ENCODE measurements at places on chromosomes 1 and 21. TPM values are rescaled to one million over a fixed set of nuclear protein-coding genes. Genes with fewer than 3 reads are reported as not detected.

CACNA1E gene
- total RNA-seq = 0.01 TPM

AGT gene
- total RNA-seq = 0.14 TPM

LGR6 gene
- total RNA-seq = 0.40 TPM

OR2L3 gene
- total RNA-seq = not detected

PIGR gene
- not detected for total RNA-seq

CACNA1S gene
- 0.01 TPM for total RNA-seq

NAV1 gene
- 16.4 TPM for total RNA-seq

C1orf141 gene
- not detected for total RNA-seq

SH2D1B gene
- total RNA-seq = 0.15 TPM

CA14 gene
- total RNA-seq = not detected

MIXL1 gene
- total RNA-seq = not detected

FCN3 gene
- total RNA-seq = not detected

ZFP69 gene
- not detected for total RNA-seq

KRTAP19-1 gene
- total RNA-seq = not detected

TRAPPC3 gene
- total RNA-seq = 85.3 TPM

All from A549 treated with DMSO at 1 μM for 4 hours (cell line).